Caudate nucleus (tissue), 63 donors: ENCODE measurements at places on chromosomes 3 and 15.

GRCh38 chr15:90161950-90162361 is 39.2 kb upstream of the SEMA4B start:
- DNase-seq: no peak

GRCh38 chr3:161149529-161149928 is 44.4 kb upstream of the B3GALNT1 start:
- no peak for DNase-seq

DNA sequence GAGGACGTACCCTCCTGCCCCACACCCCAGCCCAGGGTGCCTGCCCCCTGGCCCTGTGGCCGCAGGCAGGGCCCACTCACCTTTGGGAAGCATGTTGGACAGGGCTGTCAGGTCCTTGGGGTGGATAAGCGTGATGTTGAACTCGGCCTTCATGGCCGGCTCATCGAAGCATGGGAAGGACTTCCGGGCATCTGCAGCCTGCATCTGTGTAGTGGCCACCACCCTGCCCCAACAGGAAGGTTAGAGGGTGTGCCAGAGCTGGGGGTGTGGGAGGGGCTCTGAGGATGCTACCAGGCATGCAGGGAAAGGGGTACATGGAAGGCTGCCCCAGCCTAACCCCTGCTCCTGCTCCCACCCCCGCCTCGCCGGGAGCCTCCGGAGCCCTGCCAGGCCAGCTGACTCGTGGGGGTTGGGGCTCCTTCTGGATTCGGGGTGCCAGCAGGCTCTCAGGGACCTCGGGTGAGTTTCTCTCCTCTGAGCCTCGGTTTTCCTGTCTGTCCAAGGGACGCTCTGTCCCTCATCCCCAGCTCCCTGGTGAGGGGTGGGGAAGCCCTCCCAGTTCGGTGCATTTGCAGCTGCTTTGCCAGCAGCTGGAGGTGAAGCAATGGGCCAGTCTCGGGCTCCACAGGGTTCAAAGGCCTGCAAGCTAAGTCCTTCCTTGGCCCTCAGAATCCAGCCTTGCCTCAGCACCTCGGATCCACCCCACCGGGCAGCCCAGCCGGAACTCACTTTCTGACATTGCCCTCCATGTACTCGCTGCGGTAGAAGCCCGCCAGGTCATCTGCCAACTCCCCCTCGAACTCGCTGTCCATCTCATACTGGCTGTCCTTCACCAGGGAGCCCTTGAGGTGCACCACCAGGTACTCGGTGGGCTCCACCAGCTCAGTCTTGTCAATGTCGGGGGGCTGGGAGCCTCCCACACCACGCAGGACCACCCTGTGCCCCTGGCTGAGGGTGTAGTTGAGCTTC is 9.1 kb downstream of the ANPEP start:
- DNase-seq: no peak

DNA sequence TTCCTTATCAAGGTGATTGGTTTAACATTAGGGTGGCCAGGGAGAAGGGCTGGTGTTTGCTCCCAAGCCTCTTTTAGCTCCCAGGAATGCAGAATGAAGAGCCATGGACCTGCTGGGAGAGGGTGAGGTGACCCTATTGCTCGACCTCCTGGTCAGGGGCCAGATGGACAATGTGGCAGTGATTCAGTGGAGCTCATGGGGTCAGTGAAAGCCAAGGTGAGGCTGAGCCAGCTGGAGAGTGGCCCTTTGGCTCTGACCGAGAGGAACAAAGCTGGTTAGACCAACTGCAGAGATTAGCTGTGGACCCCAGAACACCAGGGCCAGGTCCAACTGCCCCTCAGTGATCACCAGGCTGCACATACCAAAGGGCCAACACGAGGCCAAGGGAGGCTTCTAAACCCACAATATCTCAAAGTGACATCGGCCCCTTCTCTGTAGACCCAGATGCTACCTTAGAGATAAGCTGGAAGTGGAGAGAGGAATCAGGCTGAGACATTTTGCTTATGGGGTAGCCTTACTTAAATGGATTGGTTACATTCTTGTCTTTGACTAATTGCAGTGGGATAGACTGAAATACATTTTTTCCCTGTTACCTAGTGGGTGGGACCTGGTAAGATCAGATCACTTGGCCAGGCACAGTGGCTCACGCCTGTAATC is 15.8 kb upstream of the BTBD1 start:
- DNase-seq: no peak

DNA sequence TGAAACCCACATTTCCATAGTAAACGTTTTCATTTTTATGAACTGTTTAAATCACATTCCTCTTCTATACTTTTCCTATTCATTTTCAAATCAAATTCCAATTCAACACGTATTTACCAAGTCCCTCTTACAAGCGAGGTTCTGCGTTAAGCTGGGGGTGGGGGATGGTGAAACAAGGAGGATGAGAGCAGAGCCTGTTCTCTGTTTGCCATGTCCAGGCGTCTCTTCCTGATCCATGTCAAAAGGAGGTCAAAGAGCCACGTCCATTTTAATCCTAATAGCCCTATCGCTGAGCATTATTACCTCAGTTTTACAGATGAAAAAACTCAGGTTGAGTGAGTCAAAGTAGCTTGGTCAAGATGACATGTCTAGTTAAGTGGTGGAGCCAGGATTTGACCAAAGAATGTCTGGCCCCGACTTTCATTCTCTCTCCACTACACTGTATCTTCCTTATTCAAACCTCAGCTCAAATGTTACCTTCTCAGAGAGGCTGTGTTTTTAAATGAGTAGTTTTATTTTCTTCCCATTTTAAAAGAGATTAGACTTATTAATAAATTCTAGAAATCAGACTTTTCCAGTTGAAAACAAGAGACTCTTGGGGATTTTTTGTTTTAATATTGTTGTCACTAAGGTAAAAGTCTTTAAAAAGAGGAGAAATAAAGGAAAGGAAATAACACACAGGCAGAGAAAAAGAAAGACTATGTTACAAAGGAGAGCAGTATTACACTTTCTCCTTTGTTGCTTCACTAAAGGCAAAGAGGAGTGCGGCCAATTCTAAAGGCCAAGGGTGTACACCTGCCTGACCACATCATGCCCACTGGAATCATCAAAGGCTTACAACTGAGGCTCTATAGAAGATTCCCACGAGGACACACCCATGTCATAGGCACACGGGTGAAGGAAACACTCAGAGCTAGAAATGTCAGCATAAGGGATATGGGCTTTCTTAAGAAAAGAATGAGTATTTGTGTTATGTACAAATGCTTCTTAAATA is 42.4 kb downstream of the MYO5A start:
- DNase-seq: no peak

- peak; percentile 7 for DNase-seq
Measured at GRCh38 chr3:115146032-115146417, 1.1 kb downstream of the ZBTB20 start.

DNA sequence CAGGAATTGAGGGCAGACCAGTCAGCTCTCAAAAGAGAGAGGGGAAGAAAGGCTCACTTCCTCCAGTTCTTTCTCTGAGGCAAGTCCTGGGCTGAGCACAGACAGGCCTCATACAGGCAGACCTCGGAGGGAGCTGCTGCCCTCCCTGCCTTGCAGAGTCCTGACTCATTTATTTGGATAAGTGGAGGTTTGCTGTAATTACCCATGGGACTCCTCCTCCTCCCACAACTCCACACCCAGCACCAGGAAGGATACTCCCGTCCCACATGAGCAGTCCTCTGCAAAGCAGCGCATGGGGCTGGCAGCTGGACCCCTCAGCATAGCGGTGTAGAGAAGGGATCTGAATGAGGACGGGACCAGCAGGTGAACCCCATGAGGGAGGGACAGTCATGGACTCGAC is 13.4 kb upstream of the SCN10A start:
- no peak for DNase-seq

GRCh38 chr3:168470380-168470779 is 374.7 kb upstream of the GOLIM4 start:
- DNase-seq: no peak

DNA sequence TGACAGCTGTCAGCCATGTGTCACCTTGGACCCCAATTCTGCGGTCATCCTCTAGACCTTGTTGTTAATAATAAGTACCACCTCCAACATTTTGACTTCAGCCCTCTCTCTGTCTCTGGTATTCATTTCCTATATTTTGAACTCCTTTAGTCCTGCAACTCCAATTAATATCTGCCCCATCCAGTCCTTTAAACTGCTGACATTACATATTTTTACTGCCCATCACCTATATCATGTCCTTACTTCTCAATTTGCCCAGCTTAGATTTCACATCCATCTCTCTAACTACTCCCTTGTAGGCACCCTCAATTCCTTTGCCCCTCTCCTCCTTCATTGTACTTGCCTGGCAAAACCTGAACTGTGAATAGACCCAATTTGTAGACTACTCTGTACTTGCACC is 73.5 kb downstream of the SCN10A start:
- DNase-seq: no peak

GRCh38 chr3:3627114-3627513 is 172.1 kb upstream of the LRRN1 start:
- no peak for DNase-seq

GRCh38 chr3:39173318-39174125 is 18.9 kb downstream of the XIRP1 start:
- DNase-seq: no peak

DNA sequence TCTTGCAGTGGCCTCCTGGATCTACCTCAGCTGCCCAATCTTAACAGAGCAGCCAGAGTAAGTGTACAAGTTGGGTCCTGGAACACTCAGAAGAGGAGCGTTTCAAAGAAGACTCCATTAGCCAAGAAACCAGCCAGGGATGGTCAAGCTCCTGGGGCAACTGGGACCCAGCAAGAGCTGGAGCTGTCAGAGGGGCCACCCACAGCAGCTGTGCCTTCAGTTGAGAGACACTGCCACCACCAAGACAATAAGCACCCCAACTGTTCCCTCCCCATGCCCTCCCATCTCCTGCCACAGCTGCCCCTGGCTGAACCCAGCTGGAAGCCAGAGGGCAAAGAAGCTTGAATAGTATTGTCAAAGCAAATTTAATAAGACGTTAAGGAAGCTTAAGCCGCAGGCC is 110.6 kb upstream of the TLE3 start:
- DNase-seq: no peak
